NCI-H2081 treated with DMSO at 0.1 percent for 48 hours (cell line): ENCODE measurements at places on chromosomes 3 and 15.

GRCh38 chr3:55897573-55898224 lies 410.6 kb upstream of the WNT5A start:
- DNase-seq: no peak

GRCh38 chr15:37789881-37790280 lies 144.6 kb upstream of the TMCO5A start:
- DNase-seq: no peak

GRCh38 chr3:188951734-188952133 lies 220.0 kb upstream of the TPRG1 start:
- DNase-seq: no peak

GRCh38 chr3:33083958-33084357 lies 13.0 kb downstream of the GLB1 start:
- no peak for DNase-seq

GRCh38 chr15:69000725-69001503 lies 13.6 kb upstream of the NOX5 start:
- DNase-seq: no peak

DNA sequence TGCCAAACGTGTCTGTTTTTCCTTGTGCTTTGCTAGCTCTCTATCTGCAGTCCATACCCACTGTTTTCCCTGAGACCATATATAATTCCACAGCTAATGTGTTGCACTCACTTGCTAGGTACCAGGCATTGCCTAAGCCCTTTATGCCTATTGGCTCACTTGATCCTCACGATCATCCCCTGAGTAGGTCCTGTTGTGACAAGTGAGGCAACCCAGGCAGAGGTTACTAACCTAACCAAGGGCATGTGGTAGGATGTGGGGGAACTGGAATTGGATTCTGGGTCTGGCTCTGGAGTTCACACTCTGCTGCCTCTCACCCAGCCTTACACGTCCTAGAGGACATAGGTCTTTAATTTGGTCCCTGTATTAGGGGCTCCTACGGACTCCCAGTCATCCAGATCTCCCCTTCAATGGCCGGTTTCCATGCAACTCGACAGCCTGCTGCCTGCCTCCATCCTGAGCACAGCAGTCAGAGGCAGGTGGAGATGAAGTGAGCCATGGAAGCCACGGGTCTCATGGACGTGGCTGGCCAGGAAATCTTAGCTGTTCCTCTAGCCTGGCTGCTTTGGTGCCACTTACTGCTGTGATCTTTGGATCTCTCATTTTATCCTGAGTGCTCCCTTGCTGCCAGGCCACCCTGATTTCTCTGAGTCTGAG lies 38.9 kb upstream of the MYZAP start:
- no peak for DNase-seq

GRCh38 chr3:25536521-25537391 lies 108.7 kb downstream of the RARB start:
- no peak for DNase-seq

GRCh38 chr3:70755526-70755925 lies 443.1 kb upstream of the MDFIC2 start:
- DNase-seq: no peak

- DNase-seq: no peak
Measured at GRCh38 chr3:126955004-126955790, 27.7 kb upstream of the PLXNA1 start.

DNA sequence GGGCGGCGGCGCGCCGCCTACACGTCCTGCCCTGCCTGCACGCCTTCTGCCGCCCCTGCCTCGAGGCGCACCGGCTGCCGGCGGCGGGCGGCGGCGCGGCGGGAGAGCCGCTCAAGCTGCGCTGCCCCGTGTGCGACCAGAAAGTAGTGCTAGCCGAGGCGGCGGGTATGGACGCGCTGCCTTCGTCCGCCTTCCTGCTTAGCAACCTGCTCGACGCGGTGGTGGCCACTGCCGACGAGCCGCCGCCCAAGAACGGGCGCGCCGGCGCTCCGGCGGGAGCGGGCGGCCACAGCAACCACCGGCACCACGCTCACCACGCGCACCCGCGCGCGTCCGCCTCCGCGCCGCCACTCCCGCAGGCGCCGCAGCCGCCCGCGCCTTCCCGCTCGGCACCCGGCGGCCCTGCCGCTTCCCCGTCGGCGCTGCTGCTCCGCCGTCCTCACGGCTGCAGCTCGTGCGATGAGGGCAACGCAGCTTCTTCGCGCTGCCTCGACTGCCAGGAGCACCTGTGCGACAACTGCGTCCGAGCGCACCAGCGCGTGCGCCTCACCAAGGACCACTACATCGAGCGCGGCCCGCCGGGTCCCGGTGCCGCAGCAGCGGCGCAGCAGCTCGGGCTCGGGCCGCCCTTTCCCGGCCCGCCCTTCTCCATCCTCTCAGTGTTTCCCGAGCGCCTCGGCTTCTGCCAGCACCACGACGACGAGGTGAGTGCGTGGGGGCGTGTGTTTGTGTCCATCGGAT lies 602 bp downstream of the TRIM71 start:
- no peak for DNase-seq
